ENCODE measurements at places on chromosomes 7 and 10.

DNA sequence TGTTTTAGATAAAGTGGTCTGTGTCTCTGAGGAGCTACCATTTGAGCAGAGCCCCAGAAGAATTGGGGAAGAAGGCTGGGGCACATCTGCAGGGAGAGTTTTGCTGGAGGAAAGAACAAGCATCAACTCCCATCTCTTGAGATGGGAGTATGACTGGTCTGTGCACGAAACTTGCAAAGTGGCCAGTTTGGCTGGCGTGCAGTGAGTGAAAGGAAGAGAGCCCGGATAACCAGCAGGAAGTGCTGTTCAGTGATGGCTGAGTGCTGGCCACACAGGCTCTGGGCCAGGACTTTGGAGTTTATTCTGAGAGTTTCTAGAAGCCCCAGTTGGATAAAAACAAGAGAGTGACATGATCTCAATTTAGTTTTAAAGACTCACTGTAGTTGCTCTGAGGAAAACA, 34.4 kb upstream of the SVIL start:
- no peak for DNase-seq

DNA sequence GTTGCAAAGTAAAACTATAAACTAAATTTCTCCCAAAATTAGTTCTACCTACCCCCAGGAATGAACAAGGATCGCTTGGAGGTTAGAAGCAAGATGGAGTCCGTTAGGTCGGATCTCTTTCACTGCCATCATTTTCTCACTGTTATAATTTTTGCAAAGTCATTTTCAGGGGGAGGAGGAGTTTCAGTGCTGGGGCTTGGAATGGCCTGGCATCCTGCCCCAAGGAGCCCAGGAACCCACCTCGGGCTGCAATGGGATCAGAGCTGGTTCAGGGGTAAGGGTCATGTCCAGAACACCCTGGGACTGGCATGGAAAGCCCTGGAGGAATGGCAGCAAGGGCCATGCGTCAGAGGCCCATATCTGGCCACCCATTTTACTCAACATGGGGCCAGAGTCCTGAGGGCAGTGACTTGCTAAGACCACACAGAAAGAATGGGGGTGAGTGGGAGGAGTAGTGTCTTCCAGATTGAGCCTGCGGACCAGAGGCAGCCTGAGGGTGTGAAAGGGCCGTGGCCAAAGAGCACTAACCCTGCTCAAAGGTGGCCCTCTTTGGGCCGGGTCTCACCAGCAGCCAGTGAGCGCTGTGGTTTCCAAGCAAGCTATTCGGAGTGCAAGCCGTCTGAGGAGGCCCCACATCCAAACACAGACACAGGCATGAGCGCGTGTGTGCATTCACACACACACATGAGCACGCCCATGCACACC, 31.8 kb downstream of the GPRIN2 start:
- no peak for DNase-seq

GRCh38 chr7:77536017-77536412, 1.1 kb upstream of the PTPN12 start:
- DNase-seq: no peak

- no peak for DNase-seq
These were observed 145.6 kb upstream of the RNF32 start for GRCh38 chr7:156494960-156495359.

- no peak for DNase-seq
These were observed 56.0 kb downstream of the TACR2 start for GRCh38 chr10:69360485-69361302.

DNA sequence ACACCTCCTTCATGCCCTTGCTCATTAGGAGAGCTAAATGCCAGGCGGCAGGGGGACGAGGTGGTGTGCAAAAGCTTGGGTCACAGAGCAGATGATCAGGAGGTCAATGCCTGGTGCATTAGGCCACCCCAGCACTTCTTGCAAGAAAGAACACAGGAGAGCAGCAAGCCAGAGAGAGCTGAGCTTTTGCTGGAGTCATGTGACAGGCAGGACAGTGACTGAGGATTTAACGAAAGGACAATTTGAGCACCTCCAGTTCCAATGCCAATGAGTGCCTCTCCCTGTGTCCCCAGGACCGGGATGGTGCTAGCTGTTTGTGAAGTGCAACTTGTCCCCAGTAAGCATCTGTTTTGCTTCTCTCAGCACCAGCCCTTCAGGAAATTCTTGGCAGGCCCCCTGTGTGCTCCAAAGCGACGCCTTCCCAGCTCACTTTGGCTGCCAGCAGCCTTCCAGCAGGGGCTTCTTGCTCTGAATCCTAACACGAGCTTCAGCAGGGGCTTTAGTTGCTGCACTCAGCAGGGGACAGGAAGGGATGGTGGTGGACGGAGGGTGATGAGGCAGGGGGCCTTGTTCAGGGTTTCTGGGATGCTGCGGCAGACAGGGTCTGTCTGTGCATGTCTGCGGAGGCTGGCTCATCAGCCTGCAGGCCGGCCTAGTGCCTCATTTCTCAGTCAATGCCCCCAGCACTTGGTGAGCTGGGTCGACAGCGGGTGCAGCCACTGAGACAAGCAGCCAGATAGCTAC, 368.1 kb downstream of the RPS24 start:
- no peak for DNase-seq

GRCh38 chr7:131359136-131359776, 31.6 kb downstream of the MKLN1 start:
- DNase-seq: no peak

- no peak for DNase-seq
These were observed 38.4 kb downstream of the EEPD1 start for GRCh38 chr7:36191292-36191920.

DNA sequence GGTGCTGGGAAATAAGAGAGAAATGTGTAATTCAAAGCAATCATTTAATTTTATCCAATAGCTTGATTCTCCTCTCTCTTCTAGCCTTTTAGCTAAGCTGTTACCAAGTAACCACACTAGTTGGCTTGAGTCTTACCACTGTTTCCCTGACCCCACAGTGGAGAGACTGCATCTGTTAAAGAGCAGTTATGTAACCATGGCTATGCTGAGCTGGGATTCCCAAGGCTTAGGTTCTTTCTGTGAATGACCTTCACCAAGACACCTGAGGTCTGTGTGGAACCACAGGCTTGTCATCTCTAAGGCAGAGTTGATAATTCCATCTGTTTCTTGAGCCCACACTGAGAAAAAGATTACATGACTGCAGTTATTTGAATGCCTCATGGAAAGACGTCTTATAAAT, 47.7 kb upstream of the ATRNL1 start:
- no peak for DNase-seq

DNA sequence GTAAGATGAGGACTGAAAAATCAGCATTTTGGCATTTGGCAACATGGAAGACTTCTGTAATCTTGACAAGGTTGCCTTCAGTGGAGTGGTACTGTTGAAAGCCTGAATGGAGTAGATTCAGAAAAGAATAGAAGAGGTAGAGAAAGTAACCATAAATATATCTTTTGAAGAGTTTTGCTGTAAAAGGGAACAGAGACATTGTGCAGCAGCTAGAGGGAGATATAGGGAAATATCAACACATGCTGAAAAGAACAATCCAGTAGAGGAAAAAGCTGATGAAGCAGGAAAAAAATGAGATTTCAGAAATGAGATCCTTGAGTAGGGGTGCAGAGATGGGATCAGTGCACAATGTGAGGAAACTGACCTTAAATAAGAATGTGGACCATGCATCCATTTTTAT, 60.0 kb downstream of the RAPGEF5 start:
- DNase-seq: no peak

- no peak for DNase-seq
These were observed 156.0 kb downstream of the EGFR start for GRCh38 chr7:55174856-55175255.

DNA sequence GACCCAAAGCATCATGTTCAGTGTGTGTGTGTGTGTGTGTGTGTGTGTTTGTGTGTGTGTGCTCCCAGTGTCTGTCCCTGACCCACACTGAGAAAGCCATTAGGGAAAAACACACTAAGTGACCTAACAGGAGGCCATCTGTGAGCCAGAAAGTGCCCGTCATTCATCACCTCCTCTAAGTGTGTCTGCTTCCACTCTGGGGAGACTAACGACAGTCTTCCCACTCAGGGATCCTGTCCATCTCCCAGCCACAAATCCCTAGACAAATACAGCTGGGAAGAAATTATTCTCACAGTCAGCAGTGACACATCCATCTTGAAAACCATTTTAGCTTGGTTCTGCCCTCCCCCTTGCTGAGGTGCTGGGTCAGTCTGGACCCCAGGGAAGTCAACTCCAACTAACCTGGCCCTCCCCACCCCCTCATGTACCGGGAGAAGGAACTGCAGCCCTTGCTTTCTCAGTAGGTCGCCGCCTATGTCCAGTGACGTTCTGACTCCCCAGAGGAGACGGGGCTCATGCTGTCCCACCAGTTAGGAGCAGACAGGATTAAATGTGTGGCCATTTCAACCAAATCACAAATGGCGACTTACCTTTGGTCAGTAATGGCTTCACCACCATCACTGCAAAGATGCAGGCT, 296.5 kb upstream of the ZNF32 start:
- DNase-seq: no peak

DNA sequence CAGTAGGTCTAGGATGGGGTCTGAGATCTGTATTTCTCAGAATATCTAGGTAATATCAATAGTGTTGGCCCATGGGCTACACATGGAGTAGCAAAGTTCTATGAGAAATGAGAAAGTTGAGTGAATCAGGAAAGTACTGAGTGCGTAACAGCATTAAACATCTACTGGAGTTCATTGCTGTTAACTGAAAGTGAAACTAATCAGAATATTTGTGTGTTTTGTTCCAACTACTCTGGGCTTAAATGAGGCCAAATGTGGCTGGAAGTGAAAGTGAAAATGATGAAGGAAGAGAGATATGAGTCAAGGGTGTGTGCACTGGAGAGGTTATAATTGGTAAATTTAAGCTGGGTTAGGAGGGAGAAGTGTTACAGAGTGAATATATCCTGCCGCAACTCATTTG, 46.5 kb downstream of the TMEM106B start:
- DNase-seq: no peak
